Activated CD8-positive, alpha-beta memory T cell treated with anti-CD3 and anti-CD28 coated beads, Interleukin-2, amount 50 U/mL, for 48 hours (primary cell): ENCODE measurements at places on chromosomes 4 and X.

DNA sequence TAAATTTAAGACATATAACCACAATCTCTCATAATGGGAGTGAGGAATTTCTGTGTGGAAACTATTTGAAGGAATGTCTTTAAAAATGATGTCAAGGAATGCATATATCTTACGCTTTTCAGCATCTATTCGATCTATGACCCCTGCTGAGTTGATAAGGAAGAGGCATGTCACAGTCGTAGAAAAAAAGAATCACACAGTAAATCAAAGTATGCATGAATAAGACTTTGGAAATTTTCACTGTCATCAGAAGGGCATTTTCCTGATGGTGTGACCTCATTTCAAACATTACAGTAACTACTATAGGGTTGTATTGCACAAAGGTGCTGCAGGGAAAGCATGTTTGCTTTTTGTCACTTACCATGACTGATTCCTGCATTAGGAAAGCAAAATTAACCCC lies 41.5 kb downstream of the REELD1 start:
- no peak for DNase-seq

DNA sequence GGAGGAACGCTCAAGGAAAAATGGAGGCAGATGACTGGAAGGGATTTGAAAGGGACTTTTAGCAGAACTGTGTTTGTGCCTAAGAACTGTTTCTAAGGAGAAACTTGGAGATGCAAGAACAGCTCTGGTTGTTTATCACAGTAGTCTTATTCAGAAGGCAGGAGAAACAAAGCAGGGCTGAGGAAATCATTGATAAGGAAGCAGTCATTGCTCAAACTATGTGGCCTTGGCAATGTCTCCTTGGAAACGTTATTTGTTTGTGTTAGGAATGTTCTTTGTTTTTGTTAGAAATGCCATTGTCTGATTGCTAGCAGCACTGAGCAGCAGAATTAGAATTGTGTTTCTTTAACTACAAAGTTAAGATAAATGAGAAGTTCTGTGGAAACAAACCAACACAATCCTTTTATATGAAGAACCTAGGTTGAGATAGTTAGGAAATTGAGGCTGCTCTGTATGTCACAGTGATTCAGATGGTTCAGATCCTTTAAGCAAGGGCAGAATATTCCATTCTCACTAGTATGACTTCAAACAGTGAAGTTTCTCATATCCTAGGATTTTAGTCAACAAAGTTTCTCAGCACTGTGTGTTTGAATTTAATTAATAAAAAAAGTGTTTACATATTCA lies 1191.3 kb upstream of the IGFBP7 start:
- DNase-seq = no peak

DNA sequence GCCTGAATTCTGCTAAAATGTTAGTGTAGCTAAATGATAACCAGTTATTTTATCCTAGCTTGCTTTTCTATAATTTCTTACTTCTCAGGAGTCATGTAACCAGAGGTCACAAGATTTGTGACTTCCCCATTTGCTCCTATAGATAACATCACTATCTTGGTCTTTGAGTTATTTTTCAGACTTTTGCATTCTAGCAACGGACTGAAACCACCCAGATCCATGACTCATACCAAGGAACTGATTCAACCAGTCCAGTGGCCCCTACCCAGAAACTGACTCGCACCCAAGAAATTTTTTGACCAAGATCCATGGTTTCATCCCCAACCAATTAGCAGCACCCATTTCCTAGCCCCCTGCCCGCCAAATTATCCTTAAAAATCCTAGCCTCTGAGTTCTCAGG lies 50.0 kb downstream of the IQCM start:
- DNase-seq = no peak

DNA sequence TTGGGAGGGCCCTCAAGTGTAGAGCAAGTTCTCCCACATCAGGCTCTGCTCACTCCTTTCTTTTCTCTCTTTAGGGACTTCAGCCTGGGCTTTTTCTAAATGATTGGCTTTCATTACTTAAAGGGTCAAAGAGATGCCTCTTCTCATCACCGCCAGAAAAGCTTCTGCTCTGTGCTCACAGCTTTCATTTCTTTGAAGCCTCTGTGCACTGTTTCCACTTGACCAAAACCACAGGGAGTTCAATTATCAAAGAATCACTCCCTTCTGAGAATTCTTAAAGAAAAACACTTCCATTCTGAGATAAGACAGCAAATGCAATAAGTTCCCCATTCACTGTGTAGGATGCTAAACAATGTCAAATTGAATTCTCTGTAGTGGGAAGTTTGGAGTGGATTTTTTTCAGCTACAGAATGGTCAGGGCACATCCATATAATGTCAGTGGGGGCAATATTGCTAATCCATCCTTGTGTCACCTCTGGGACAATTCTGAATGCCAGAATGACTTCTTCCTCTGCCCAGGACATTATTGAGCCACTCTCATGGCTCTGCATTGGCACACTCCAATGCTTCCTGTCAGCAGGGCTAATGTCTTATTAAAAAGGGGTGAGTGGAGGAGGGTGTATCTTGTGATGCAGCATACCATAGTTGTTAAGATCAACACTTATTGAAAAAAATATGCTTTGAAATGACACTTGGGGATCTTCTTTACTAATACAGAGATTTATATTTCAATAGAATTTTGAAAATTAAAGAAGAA lies 217.6 kb downstream of the SNCA start:
- DNase-seq = no peak

DNA sequence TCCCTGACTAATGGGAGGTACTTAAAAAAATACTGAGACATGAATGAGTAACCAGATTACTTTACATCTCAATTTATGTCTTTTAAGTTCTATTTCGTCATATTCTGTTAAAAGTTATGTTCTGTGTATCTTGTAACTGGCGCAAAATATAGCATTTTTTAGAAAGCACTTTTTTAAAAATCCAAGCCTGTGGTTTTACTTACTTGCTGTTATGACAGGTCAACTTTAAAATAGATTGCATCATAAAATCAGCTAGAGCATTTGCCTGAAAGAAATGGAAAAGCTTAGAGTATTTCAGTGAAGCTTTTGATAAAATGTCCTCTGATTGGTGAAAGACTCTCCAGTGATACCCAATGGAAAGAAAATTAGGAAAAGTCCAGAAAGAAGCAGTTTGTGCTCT lies 1892.3 kb upstream of the TENM3 start:
- no peak for DNase-seq

DNA sequence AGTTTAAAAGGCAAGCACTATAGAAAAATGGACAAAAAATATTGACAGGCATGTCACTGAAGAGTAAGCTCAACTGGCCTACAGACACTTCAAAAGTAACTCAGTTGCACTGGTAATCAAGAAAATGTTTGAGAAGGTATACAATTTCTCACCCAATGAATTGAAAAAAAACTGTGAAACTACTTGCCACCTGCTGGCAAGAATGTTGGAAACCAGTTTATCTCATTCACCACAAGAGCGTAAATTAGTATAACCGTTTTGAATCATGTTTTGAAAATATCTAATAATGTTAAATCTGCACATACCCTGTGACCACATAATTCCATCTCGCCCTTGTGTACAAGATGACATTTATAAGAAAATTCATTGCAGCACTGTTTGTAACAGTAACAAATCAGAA lies 31.7 kb downstream of the TXK start:
- DNase-seq = no peak
